Posterior vena cava (tissue), 2 donors: ENCODE measurements at places on chromosomes 4 and X. TPM values are rescaled to one million over a fixed set of nuclear protein-coding genes. Genes with fewer than 3 reads are reported as not detected.

DNA sequence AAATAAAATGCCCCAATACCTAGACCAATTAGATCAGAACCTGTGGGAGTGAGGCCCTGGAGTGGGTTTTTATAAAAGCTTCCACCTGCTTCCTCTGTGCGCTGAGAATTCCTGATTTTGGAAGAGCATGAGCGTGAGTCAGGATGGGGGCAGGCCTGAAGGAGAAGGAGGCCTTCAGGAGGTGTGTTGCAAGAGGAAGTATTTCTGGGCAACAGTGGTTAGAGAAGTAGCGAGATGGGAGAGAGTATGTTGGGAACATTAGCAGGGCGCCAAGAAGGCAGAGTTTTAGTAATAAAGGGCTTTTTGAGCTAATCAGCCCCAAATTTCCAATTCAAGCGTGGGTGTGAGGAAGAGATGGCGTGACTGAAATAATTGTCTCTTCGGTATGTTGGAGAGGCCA lies 349.8 kb downstream of the UNC5C start:
- DNase-seq = no peak

- DNase-seq = no peak
Measured at GRCh38 chr4:185695743-185696142, 116.3 kb downstream of the SORBS2 start.

DNA sequence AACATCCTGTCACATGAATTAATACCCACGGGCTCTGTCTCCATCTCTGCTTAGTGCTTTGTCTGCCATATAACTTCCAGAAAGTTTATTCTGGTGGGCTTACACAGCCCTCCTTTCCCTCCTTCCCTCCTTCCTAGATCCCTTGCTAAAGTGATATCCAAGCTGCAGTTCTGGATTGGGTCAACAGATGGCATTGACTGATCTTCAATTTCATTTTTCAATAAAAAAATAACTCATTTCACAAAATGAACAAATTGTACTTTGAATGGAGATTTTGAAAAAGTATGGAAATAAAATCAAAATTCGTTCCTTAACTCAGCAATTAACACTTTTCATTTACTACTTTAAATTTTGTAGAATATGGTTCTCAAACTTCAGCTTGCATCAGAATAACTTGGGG lies 94.9 kb downstream of the NXF2 start:
- no peak for DNase-seq

The ATP2B3 gene
- total RNA-seq = 0.19 TPM

The UTP14A gene
- 13.2 TPM for total RNA-seq

The ZAR1 gene
- total RNA-seq = not detected

The STS gene
- 16.1 TPM for total RNA-seq
